ENCODE measurements at places on chromosomes 16 and 17.

DNA sequence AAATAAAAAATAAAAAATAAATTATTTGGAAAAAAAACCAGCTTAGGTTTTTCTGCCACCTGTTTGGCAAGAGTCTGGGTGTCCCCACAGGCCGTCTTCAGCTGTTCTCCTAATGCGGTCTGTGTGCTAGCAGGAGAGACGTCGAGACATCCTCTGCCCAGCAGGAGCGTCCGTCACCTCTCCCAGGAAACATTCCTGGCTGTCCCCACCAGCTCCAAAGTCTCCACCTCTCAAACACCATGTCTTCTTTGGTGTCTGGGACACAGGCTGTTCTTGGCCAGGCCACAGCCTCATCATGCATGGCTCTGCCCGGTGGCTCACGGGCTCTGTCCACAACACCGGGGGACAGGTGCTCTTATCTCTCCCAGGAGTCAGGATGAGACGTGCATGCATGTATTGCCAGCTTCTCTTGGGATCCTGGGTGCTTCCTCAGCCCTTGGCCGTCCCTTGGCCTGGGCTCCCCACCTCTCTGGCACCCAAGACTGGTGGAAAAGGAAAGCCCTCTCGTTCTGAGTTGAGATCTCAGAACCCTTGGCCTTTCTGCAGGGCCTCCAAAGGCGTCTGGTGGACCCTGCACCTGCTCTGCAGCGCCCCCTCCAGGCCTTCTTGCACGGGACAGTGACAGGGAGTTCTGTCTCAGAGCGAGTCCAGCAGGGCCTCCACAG lies 84.9 kb upstream of the CBX4 start:
- no peak for DNase-seq

GRCh38 chr17:46940692-46941404 lies 17.9 kb downstream of the GOSR2 start:
- peak; percentile 32 for DNase-seq

GRCh38 chr17:29407856-29408255 lies 17.7 kb downstream of the TAOK1 start:
- no peak for DNase-seq

DNA sequence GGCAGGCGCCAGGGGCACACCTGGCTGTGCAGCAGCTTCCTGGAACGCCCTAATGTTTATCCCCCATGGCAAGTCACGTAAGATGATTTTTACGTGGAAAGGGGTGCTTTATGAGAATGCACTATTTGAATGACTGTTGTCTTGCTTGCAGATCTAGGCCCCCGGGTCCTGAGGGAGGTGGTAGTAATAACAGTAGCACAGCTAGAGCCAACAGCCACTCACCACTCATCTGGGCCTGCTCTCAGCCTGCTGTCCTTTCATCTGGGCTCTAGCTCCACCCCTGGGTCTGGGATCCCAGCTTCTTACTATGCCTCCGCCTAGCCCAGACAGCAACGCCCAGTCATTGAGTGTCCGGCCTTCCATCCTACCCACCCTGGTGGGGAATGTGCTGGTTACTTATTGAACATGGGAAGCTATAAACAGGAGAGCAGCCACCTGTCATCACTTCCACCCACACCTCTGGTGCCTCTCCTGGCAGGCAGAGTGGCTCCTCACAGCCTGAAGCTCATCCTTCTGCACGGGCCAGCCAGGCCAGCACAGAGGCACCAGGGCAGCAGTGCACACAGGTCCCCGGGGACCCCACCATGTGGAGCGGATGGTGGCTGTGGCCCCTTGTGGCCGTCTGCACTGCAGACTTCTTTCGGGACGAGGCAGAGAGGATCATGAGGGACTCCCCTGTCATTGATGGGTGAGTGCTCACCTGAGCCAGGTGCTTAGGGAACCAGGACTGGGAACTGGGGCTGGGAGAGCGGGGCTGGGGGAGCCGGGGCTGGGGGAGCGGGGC lies 16.6 kb downstream of the DPEP1 start:
- no peak for DNase-seq

DNA sequence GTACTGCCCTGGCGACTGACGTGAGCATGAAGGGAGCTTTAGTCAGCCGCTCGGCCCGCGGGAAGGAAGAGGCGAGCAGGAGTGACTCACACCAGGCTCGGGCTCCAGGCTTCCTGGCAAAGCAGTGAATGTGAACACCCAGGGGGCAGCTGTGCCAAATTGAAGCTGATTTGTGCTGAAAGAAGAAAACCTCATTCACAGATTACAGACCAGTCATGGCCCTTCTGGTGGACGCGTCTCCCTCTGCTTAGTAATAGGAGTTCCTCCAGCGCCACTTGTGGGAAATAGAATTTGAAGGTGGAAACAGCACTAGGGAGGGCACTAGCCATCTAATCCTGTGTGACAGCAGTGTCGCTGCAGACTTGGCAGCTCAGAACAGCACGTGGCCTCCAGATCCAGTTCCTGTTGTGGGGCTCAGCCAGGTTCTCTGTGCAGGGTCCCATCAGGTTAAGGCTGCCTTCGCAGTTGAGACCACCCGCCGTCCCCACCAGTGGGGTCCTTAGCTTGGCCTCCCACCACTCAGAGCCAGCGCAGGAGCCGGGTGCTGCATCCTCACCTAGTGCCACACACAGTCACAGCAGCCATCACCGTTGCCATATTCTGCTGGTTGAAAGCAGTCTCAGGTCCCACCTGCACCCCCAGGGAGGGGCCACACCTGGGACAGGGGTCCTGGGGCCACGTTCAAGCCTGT lies 164.5 kb upstream of the CHMP6 start:
- no peak for DNase-seq

Data from stimulated activated CD4-positive, alpha-beta T cell treated with anti-CD3 and anti-CD28 coated beads, Interleukin-1b, Interleukin-23, amount 100 ng/mL, for 1 hour (primary cell).